ENCODE measurements at places on chromosomes 1 and 21.

DNA sequence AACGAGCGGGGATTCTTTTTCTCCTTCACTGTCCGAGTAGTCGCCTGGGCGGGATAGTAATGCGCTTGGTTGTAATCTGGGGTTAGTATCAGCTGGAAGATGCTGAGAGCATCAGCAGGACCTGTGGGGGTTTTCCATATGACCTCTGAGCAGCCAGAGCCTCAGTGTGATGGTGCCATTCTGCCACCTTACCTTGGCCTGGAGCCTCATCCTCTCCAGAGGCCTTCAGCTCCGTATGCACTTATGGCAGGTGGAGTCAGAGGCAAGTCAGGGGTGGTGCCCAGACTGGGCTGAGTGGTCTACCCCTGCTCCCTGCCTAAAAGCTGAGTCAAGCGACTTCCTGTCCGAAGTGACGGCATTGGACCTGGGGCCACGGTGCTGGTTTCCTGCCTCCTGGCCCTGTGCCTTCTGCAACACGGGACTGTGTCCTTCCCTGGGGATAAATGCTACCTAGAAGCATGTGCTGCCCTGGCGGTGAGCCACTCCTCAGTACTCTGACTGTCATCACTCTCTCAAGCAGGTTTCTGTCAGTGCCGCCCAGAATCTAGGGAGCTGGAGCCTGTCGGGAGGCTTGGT lies 24.7 kb downstream of the TENT5C start:
- DNase-seq = peak; percentile 30

DNA sequence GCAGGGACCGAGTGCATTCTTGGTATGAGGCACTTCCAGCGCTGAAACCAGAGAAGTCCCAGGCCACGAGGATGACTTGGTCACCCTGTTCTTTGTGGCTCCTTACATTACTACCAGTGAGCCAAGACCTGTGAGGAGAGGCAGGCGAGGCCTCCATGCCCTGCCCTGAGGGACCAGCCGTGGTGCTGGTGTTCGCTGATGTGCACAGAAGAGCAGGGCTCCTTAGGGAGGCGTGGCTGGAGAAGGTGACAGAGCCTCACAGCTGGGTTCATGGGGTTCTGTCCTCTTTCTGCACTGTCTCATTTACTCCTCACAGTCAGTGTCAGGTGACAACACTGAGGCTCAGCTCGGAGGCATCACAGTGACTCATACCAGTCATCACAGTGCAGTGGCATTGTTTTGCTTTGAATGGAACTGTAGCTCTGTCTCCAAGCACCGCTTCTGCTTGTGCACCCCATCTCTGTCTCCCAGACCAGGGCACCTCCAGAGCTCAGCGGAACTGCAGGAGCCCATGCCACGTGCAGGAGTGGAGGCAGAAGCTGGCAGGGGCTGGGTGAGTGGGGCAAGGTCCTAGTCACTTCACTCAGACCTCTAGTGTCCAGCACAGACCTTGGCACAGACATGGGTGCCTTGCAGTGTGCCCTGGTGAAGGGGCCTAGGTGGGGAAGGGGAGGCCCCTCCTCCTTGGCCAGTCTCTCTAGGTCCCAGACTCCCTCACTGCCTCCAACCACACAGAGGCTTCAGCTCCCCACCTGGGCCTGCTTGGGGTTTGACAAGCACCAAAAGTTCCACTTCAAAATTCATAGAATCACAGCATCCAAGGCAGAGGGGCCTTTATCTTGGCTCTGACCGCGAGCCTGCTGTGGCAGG lies 310.9 kb downstream of the MATN1 start:
- no peak for DNase-seq

DNA sequence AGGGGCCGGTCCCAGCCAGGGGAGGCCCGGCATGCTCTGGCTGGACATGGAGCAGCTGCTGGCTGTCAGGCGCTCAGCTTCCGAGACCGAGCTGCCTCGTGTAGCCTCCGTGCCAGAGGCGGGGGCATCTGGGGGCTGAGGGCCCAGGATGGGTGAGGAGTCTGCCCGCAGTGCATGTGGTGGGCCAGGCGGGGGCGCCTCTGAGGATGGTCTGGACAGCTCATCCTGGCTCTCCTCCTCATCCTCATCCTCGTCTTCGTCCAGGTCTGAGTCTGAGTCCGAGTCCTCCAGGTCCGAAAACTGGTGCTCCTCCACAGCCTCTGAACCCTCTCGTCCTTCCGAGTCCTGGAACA lies 28.9 kb upstream of the EDN2 start:
- DNase-seq = no peak

DNA sequence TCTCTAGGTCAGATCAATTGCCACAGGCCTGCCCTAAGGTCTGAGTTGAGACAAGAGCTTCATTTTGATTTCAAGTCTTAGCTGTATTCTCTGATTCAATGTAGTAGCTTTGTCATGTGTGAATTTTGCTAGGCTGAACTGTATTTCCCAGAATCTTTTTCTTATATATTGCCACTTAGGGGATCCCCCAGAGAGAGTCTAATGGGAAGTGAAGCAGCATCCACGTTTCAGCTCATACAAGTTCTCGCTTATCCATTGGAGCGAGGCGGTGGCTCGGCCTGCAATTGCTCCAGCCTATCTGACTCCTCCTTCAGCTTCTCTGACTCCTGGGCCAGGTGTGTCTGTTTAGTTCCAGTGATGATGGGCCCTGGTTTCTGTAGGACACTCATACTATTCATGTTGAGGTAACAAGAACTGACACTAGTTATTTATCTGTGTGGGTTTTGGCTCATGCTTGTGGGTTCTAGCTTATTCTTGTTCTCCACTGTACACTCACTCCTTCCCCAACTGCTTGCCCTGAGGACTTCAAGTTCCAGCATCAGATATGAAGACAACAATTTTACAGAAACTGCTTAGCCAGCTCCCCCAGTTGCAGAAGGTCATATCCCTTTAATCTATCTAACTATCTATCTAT lies 48.2 kb downstream of the TBX19 start:
- no peak for DNase-seq

- no peak for DNase-seq
Measured at GRCh38 chr1:226633541-226634165, 85.1 kb downstream of the STUM start.

DNA sequence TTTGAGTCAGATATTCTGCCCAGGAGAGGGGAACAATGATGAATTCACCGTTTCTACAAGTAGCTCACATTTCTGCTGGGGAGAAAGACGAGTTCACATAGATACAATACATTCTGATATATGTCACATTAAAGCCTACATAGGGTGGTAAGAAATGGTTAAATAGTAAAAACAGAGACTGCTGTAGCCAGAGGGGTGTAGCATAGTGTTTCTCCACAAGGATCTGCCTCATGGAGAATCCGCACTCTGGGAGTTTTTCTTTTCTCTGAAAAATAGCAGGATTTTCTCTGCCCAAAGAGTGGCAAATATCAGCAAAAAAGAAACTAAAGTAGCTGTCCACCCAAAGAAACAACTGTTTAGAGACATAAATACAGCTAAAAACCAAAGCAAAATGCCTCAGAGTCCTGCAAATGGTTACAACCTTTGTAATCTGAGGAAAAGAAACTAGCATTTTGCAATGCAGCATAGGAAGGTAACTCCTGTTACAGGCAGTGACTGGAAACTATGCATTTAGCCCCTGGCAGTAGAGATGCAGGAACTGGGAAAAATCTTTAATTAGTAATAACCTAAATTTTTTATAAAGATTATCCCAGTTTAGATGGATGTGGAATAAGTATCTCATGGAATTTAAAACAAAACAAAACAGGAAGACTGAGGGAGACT lies 1126.7 kb upstream of the ADGRL2 start:
- DNase-seq = peak; percentile 4

DNA sequence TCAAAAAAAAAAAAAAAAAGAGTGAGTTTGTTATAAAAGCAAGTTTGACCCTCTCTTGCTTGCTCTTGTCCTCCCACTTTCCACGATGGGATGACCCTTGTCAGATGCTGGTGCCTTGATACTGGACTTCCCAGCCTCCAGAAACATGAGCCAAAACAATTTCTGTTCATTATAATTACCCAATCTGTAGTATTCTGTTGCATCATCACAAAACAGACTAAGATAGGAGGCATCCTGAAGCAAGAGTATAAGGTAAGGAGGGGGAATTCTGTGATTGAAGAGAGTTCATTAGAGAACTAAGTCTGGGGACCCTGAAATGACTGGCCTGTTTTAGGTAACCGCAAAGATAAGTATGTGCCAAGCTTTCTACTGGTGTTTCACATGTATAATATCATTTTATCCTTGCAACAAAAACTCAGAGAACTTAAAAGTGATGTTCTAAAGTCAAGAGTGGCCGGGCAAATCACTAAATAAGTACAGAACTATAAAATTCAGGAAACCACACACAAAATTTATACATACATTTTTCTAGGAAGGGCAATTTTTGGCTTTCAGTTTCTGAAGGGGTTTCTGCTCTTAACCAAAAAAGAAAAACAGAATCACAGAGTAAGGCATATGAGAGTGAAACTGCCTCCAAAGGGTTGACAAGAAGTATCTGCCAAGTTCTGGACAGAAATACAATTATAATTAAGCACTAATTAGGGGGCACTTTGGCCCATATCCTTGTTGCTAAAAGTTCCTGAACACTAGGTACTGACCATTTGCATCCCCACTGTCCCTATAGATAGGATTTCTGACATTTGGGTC lies 14.0 kb downstream of the DNALI1 start:
- DNase-seq = no peak

- no peak for DNase-seq
Measured at GRCh38 chr1:241413974-241414373, 57.0 kb upstream of the RGS7 start.

GRCh38 chr1:201137579-201138310 lies 10.8 kb upstream of the ASCL5 start:
- DNase-seq = no peak

DNA sequence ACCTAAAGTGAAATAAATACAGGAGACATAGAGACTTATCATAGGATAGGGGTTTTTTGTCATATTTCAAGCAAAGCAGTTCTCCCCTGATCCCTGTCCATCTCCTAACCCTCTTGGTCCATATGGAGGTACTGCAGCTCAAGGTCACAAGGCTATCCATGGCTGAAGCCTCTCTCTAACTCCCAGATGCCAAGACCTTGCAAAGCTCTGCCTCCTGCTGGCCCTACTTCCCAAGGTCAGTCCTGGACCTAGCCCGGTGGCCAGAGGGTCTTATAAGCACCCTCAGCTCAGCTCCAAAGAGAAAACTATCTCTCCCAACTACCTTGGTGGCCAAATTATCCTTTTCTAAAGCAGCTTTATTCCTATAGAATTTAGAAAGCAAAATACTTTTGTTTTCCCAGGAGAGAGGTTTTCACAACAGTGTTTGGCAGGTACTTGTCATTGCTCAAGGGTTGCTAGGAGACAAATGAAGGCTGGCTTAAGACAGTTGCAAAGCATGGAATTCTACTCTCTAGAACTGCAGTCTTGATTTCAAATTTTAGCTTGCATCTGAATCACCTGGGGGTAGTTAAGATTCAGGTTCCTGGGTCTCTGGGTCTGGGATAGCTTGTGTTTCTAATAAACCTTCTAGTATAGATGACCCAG lies 121.5 kb downstream of the XCL2 start:
- DNase-seq = no peak

GRCh38 chr1:14846688-14847087 lies 248.2 kb downstream of the KAZN start:
- DNase-seq = no peak

All from T47D (cell line).